Calu3 (cell line): ENCODE measurements at places on chromosomes 2 and 18. TPM values are rescaled to one million over a fixed set of nuclear protein-coding genes. Genes with fewer than 3 reads are reported as not detected.

The CD8A gene
- 0.20 and 0.31 TPM in 2 replicates for total RNA-seq

DNA sequence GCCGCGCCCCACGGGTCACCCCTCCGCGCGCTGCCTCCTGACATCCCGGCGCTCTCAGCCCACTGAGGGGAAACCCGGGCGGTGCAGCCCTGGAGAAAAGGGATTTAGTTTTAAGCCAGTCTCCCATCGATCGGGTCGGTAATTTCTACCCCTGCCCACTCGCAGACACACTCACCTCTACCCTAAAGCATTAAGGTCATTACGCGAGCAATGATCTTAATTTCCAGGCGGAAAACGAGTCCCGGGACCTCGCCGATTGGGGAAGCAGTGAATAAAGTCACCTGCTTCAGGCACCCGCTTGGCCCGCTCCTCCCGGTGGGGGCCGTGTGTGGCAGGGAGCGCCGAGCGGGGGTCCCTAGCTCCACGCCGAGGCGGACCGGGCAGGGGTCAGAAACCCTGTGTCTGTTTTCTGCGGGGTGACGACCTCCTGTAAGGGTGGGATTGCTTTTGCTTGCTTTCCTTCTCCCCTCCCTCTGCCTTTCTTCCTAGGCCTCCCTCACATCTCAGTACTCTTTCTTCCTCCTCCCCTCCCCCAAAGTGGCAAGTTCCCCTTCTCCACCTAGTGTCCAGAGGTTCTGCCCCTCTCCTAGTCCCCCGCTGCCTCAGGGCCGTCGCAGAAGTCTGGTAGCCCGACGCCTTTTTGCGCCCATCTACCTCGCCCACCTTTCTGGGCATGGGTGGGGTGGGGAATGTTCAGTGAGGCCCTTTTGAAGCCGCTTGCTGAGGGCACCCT is 142.6 kb downstream of the MEIS1 start:
- peaks cover 27% of the 10 kb centered on the region for H3K36me3 ChIP-seq
- H3K27me3 ChIP-seq, result peaks cover 22% of the 10 kb centered on the region
- peak overlapping the region; percentile 72 for H3K4me3 ChIP-seq
- H3K4me1 ChIP-seq, result peaks cover 26% of the 10 kb centered on the region
- DNase-seq, result peak; percentile 23

The DSG4 gene
- total RNA-seq, result not detected in 2 replicates

The TWIST2 gene
- not detected in 2 replicates for total RNA-seq

GRCh38 chr2:182069908-182070307 is 84.3 kb downstream of the PPP1R1C start:
- DNase-seq, result no peak
- H3K36me3 ChIP-seq, result no peaks in the 10 kb centered on the region
- peaks cover 17% of the 10 kb centered on the region for H3K4me1 ChIP-seq
- H3K27me3 ChIP-seq, result no peaks in the 10 kb centered on the region
- H3K4me3 ChIP-seq, result no peak overlapping the region

DNA sequence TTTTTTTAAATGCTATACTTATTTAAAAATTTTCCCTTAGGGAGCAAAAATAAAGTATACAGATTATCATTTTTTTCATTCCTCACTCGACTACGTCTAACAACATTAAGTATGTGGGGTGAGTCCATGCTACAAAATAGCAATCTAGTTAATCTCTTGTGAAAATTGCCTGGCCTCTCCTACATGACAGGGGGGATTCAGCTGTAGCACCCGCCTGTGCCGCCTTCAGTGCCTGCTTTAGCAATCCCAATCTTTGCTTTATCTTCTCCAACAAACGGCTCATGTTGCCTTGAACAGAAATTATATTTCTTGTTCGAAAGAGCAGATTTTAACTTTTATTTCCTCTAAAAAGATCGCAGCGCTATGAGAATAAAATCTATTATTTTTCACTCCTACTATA is 2.4 kb upstream of the SOX11 start:
- peaks cover 6% of the 10 kb centered on the region for H3K36me3 ChIP-seq
- H3K4me3 ChIP-seq, result no peak overlapping the region
- H3K27me3 ChIP-seq, result no peaks in the 10 kb centered on the region
- H3K27ac ChIP-seq, result no peak overlapping the region

GRCh38 chr2:43080571-43081021 is 145.8 kb downstream of the ZFP36L2 start:
- H3K36me3 ChIP-seq, result no peaks in the 10 kb centered on the region
- H3K27ac ChIP-seq, result no peak overlapping the region
- peaks cover 44% of the 10 kb centered on the region for H3K4me1 ChIP-seq
- H3K4me3 ChIP-seq, result no peak overlapping the region
- no peaks in the 10 kb centered on the region for H3K27me3 ChIP-seq
